ENCODE measurements at places on chromosomes 12 and 14.
A peak's percentile ranks its signal among the peaks of the same experiment; 100 is the strongest.

DNA sequence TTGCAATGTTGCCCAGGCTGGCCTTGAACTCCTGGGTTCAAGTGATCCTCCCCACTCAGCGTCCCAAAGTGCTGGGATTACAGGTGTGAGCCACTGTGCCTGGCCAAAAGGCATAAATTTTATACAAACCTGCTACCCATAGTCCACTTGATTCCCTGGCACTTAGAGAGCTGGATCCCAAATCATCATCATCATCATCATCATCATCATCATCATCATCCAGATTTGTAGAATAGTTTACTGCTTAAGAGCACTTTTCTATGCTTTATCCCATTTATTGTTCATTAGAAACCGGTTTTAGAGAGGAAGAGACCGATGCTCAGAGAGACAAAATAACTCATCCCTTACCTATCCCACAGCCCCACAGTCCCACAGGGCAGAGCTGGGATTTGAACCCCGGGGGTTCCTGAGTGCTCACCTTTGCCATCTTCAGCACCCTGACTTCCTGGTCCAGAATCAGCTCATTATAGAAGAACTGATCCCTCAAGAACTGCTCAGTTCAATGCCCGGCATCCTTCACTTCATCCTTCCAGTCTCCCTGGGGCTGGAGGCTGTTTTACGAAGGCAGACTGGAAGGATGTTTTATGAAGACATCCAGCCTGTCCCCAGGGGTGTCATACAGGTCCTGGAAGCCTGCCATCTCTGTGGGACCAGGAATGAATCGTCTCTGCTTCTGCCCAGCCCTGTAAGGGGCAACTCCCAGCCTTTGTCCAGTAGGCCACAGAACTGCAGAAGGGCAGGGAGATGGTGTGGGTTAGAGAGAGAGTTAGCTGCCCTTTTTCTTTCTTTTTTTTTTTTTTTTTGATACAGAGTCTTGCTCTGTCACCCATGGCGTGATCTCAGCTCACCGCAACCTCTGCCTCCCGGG is 20.2 kb upstream of the OASL start:
- no peak for DNase-seq

- no peak for DNase-seq
Measured at GRCh38 chr14:31159682-31160296, 47.8 kb downstream of the HECTD1 start.

DNA sequence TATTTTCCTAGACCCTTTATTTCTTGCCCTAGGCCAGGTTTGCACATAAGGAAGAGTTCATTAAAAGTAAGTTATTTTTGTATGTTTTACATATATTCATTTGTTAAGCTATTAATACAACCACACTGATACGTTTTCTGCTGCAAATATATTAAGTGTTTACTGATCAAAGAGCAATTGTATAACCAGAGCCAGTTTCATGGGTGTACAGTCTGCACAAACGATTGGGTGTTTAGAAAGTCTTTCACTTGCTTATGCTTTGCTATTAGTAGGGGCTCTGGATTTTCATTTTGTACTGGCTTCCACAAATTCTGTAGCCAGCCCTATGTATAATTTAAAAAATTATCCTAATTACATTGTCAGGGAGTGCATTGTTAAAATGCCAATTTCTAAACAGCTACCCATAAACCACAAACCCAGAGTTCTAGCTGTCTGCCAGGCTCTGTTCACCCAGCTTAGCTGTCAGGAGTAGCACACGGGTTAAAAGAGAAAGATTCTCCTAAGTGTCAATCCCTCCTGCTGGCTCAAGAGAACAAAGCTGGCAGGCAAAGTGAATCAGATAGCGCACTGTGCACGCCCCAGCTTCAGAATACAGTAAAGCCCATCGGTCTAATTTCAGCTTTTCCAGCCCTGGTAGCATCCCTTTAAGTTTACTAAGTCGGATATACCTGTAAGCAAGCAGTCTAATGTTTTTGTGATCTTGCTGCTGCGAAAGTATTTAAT is 151.0 kb upstream of the LMO3 start:
- peak; percentile 2 for DNase-seq

GRCh38 chr12:120879102-120879501 is 25.1 kb downstream of the SPPL3 start:
- DNase-seq, result peak; percentile 12

- no peak for DNase-seq
Measured at GRCh38 chr12:96447256-96447655, 42.1 kb upstream of the CFAP54 start.

- DNase-seq, result no peak
Measured at GRCh38 chr14:51652168-51653078, 713 bp downstream of the FRMD6 start.

- DNase-seq, result no peak
Measured at GRCh38 chr14:54459106-54459505, 17.9 kb upstream of the CNIH1 start.

GRCh38 chr12:11729439-11730150 is 80.1 kb downstream of the ETV6 start:
- no peak for DNase-seq

- no peak for DNase-seq
Measured at GRCh38 chr12:89040146-89040964, 311.9 kb downstream of the DUSP6 start.

GRCh38 chr12:62766496-62766895 is 168.5 kb downstream of the PPM1H start:
- DNase-seq, result no peak

- peak; percentile 88 for DNase-seq
Measured at GRCh38 chr14:61472011-61472672, 150.8 kb downstream of the PRKCH start.

DNA sequence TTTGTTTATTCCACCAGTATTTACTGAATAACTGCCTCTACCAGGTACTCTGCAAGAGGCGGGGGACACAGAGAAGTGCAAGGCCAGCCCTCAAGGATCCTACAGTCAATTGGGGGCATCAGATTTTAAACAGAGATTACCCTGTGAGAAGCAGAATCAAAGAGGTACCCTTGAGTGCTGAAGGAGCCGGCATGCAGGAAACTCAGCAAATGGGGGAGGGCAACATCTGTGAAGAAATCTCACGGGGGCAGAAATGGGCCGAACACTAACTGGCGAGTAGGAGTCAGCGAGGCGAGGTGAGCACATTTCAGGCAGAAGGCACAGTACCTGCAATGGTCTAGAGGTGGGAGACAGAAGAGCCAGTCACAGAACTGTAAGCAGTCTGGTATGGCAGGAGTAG is 9.0 kb downstream of the GALNT6 start:
- no peak for DNase-seq

GRCh38 chr14:73633116-73634010 is 11.4 kb upstream of the DNAL1 start:
- DNase-seq, result peak; percentile 81

DNA sequence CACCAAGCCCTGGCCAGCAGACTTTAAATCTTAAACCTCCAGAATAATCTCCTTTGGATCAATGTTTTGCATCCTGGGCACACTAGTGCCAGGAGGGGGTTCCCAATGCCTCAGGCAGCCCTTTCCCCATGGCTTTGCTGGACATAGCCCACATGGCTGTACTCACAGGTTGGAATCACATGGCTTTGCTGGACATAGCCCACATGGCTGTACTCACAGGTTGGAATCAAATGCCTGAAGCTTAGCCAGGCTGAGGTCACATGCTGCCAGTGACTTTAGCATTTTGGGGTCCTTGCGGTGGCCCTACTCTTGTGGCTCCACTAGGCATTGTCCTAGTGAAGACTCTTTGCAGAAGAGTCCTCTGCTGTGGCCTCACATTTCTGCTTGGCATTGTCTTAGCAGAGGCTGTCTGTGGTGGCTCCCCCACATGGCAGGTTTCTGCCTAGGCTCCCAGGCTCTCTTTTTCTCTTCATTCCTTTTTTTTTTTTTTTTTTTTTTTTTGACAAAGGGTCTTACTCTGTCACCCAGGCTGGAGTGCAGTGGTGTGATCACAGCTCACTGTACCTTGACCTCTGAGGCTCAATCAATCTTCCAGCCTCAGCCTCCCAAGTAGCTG is 13.0 kb downstream of the FLVCR2 start:
- no peak for DNase-seq

DNA sequence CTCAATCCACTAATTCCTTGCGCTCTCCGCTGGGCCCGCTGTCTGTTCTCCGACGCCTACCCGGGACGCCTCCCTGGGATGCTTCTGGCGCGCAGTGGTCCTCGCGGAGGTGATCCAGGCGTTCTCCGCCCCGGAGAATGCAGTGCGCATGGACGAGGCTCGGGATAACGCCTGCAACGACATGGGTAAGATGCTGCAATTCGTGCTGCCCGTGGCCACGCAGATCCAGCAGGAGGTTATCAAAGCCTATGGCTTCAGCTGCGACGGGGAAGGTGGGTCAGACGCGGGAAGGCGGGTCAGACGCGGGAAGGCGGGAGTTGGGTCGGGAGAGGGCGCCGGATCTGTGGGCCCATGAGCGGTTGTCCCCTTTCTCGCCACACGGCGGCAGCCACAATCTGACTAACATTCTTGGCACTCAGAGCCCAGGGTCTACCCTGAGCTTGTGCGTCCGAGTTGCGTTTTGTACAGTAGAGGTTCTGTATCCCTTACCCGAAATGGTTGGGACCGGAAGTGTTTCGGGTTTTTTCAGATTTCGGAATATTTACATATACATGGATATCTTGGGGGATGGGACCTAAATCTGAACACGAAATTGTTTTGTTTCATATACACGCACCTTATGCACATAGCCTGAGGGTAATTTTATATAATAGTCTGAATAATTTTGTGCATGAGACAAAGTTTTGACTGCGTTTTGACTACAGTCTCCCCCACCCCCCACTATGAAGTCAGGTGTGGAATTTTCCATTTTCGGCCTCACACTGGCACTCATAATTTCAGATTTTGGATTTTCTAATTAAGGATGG is 762 bp downstream of the C12orf57 start:
- DNase-seq, result peak; percentile 93
